Left ventricle myocardium superior (tissue), 1 donor: ENCODE measurements at places on chromosomes 4 and X. TPM values are rescaled to one million over a fixed set of nuclear protein-coding genes. Genes with fewer than 3 reads are reported as not detected.

DNA sequence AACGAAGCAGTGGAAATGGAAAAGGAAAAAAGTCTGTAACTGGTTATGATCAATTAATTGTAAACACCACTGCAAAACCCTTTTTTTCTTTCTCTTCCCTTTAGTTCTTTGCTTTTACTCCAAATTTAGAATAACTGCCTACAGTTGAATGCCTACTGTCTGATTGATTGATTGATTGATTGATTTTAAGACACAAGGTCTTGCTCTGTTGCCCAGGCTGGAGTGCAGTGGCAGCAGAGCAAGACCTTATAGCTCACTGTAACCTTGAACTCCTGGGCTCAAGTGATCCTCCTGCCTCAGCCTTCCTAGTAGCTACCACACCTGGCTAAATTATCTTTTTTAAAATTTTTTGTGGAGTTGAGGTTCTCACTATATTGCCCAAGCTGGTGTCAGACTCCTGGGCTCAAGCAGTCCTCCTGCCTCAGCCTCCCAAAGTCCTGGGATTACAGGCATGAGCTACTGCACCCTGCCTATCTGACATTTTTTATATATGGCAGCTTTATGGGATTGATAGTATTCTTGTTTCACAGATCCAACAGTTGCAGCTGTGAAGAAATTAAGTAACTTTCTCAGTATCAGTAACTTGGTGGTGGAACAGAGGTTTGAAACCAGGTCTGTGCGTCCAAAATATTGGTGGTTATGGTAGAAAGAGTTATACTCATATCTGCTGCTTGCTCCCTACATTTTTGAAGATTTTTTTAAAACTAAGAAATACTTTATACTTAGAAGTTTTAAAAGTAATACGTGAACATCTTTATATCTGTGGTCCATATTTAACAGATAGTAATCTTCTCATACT, 12.4 kb downstream of the UBE2K start:
- DNase-seq = no peak

DNA sequence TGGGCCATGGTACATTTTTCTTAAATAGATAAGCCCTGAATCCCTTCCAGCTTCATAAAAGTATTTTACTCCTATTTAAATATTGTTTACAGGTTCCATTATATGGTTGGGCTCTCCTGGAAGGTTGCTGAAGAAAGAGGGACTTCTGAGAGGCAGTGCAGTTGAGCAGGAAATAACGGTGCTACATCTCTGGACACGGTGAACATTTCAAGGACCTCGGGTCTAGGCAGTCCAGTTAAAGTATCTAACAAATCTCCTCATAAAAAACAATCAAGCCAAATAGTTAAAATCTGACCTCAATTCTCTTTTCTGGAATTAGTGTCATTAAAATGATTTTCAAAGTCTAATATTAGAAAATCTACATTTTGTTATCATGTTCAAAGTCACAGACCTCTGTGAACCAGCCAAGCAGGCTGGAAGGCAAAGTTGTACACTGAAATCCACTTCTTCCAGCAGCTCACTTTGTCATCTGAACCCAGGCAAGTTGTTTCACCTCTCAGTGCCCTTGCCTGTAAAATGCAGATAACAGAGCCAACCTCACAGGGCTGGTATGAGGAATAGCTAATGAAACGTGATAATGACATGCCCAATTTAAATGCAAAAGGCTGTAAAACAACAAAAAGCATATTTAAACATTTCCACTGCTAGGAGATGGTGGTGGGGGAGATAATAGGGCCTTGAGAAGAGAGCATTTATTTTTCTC, 267.0 kb upstream of the KLF3 start:
- no peak for DNase-seq

GRCh38 chr4:180598281-180598680, 1644.9 kb upstream of the TENM3 start:
- DNase-seq = no peak

- no peak for DNase-seq
These were observed at the start of gene CC2D2A for GRCh38 chr4:15469402-15470127. CC2D2A (plus strand) TSS chr4:15469882; CDS start chr4:15475933, 6,051 bp downstream.

DNA sequence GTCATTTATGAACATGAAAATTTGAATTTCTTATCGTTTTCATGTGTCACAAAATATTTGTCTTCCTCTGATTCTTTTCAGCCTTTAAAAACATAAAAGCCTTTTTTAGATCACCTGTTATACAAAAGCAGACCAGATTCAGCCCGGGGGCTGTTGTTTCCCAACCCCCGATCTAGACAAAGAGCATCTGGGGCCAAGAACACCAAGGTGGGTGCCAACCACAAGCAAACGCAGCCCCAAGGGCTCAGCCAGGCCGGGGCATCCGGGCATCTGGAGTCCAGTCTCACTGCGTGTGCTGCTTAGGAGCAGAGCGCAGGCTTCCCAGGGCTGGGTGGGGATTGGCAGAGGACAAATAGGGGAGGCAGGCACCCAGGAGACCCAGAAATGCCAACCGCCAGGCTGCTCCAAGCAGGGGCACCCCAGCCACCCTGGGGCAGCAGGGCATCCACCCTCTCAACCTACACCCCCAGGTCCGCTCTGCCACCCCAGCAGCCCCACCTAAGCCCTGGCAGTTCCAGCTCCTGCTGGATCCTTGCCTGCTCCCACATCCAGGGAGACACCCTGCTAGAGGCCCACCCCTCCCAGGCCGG, 78.0 kb downstream of the HMX1 start:
- DNase-seq = no peak

Gene GRIA2
- total RNA-seq = not detected

DNA sequence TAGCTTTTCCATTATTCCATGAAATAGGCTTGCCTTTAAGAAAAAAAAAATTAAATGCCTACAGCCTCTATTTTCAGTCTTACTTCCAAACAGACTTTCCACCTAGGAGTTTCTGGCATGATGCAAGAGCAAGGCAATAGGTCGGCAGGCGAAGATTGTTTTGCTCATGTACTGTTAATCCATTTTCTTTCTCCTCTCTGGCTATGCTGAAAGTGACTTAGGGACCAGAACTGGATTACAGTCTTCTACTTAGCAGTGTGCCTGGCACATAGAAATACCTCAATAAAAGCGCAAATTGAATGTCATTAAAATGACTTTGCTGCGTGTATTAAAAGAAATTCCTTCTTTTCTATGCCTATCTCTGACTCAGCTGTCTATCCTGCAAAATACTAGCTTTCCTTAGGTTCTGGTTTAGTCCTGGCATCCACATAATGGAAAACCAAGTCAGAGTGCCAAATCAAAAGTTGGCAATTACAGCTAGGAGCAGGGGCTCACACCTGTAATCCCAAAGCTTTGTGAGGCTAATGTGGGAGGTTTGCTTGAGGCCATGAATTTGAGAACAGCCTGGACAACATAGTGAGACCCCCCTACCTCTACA, 51.9 kb downstream of the CC2D2A start:
- DNase-seq = no peak

Gene TMSB15A
- total RNA-seq = not detected

Gene PABPC1L2B
- not detected for total RNA-seq

DNA sequence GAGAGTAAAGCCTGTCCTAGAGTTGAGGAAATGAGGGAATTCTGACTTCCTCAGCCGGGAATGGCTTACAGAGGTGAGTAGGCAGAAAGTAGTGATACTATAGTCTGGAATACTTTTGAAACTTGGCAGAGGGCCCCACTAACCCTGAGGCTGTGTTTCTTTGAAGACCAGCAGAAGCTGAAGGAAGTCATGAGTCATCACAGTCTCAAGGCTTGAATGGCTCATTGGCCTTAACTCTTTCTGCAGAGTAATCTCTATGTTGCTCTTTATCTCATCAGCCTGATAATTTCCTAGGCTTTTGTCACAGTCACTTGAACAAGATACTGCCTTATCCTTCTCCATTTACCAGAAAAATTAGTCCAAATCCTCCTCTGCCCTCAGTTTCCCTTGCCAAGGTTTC, 80.8 kb downstream of the ANKRD50 start:
- no peak for DNase-seq

Gene KLKB1
- 1.1 TPM for total RNA-seq

Gene SASH3
- 1.8 TPM for total RNA-seq

Gene AMTN
- total RNA-seq = not detected

DNA sequence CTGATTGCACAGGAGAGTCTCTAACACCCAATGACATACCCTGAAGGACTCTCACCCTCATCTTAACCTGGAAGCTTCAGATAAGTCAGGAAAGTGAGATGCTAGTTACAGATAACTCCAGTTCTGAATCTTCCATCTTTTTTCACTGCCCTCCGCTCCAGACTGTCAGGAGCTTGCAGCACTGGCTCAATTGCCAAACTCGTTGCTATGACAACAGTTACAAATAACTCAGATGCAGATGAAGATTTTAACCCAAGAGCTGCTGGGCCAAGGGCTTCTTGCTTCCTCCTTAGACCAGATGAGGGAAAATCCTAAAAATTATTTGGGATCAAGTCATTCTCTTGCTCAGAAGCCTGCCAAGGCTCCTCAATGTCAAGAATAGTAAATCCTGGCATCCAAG, 109.1 kb upstream of the HUWE1 start:
- DNase-seq = no peak

Gene RNF150
- total RNA-seq = 57.1 TPM

DNA sequence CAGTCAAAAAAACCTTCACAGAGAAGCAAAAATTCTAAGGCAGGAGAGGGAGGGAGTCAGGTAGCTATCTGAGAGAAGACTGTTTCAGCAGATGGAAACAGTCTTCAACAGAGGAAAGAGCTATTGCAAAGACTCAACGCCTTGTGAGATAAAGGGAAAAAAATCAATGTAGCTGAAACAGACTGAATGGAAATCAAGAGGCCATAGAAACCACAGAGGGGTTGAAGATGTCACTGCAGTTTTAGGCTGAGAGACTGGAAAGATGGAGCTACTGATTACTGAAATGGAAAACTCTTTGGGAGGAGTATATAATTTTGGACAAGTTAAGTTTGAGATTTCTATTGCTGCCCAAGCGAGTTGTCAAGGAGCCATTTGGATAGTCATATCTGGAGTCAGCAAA, 28.4 kb upstream of the CXCL8 start:
- no peak for DNase-seq

Gene BMPR1B
- total RNA-seq = 1.8 TPM

Gene SHOX
- not detected for total RNA-seq

- no peak for DNase-seq
These were observed 75.2 kb downstream of the JAKMIP1 start for GRCh38 chr4:6125103-6125651.

Gene RNF128
- total RNA-seq = 0.15 TPM

Gene GPRASP2
- total RNA-seq = 13.3 TPM

DNA sequence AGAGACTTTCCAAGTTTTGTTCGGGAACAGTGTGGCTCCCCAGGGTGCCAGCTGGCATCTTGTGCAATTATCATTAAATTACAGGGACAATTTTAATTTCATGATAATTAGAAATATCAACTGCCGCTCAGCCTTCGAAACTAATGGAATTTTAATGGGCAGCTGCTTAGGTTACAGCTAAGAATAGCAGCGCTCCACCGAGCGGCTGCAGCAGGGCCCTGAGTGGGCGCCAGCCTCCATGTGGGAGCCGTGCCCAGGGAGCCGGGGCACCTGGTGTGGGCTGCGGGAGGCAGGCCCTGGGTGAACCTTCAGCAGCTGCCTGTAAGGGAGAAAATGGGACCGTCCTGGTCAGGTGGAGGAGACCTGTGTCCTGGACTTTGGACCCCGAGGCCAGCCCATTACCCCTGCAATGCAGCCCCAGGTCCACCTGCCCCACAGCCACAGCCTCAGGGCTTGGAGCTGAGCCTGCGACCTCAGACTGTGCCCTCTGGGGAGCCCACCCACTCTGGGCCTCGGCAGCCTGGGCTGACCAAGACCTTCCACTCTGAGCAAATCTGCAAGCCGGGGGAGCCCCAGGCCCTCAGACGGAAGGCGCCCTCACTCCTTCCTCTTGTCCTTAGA, 21.1 kb downstream of the MSANTD1 start:
- DNase-seq = peak; percentile 84

DNA sequence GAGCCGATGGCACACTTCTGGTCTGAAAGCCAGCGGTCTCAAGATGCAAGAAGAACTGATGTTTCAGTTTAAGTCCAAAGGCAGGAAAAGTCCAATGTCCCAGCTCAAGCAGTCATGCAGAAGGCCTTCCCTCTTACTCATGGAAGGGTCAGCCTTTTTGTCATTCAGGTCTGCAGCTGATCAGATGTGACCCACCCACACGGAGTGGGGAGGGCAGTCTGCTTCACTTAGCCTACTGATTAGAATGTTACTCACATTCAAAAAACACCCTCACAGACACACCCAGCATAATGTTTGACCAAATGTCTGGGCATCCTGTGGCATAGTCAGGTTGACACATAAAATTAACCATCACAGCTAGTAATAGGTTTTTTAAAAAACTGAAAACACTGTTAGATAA, 6.6 kb downstream of the HCCS start:
- DNase-seq = no peak

Gene SCRG1
- 0.35 TPM for total RNA-seq
